ENCODE measurements at places on chromosomes 3 and 15. TPM values are rescaled to one million over a fixed set of nuclear protein-coding genes. Genes with fewer than 3 reads are reported as not detected.

PAK6 gene
- total RNA-seq: not detected

FETUB gene
- not detected for total RNA-seq

UPK1B gene
- total RNA-seq: 0.12 TPM

DNA sequence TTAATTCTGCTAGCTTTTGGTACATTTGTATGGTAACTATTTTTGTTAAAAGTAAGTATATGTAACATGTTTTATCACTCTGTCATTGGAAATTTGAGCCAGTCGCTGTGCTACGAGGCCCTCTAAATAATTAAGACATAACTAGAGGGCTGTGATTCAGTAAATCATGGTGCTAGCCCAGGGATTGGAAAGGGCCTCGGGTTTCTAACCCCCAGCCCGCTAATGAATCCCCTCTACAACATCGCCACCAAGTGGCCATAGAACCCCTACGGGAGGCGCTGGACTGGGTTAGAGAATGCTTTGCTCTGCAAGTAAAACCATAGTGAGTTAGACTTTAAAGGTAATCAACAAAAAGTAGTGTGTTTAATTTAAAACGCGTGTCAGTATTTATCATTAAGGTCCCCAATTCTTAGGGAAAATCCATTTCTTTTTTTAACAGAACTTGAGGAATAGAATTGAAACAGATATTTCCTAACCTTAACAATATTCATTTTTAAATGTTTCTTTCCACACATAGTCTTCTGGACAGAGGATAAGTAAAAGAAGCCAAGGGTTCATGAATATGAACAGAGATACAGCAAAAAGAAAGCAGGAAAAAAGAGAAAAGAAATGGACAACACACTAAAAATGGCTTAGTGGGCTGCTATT is 744.7 kb downstream of the EPHA3 start:
- H3K4me1 ChIP-seq: no peaks in the 10 kb centered on the region
- H3K4me3 ChIP-seq: no peak overlapping the region
- H3K36me3 ChIP-seq: no peaks in the 10 kb centered on the region
- H3K27me3 ChIP-seq: no peaks in the 10 kb centered on the region

DNA sequence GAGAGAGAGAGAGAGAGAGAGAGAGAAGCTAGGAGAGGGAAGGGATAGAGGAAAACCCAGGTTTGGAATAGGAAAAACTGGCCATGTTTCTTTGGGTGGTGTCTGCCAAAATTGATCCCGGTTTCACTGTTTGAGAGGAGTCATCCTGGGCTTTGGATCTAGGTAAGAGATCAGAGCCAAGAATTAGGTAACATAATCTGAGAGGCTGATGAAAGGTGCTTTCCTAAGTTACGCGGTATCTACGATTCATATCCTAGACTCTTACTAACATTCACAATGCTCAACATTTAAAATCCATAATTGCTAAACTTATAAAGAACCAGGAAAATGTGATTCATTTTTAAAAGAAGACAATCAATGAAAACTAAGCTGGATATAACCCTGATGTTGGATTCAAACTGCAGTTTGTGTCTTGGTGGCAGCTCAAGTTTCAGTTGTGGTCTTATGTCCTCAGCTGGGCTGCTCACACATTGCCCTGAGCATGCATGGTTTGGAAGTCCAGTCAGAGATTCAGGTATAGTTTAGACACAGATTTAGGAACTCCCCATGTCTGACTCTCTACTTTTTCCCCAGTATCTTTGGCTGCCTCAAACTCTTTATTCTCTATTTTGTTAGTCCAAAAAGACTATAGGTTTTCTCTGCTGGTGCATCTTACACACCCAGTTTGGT is 42.5 kb upstream of the FMN1 start:
- H3K27ac ChIP-seq: no peak overlapping the region
- H3K27me3 ChIP-seq: peaks cover 24% of the 10 kb centered on the region
- H3K4me1 ChIP-seq: peaks cover 13% of the 10 kb centered on the region

- DNase-seq: peak; percentile 40
- peak overlapping the region; percentile 82 for H3K27ac ChIP-seq
- peaks cover 33% of the 10 kb centered on the region for H3K36me3 ChIP-seq
- peaks cover 65% of the 10 kb centered on the region for H3K4me1 ChIP-seq
- H3K4me3 ChIP-seq: no peak overlapping the region
These were observed 103.8 kb upstream of the IL12A start for GRCh38 chr3:159884661-159885402.

- H3K4me1 ChIP-seq: peaks cover 36% of the 10 kb centered on the region
- no peak overlapping the region for H3K4me3 ChIP-seq
- no peak for DNase-seq
- no peak overlapping the region for H3K27ac ChIP-seq
- H3K27me3 ChIP-seq: peaks cover 5% of the 10 kb centered on the region
These were observed 12.7 kb downstream of the GATA2 start for GRCh38 chr3:128480278-128480677.

GRCh38 chr3:170033489-170033888 is 4.3 kb upstream of the GPR160 start:
- no peak overlapping the region for H3K27ac ChIP-seq
- no peaks in the 10 kb centered on the region for H3K36me3 ChIP-seq
- peaks cover 11% of the 10 kb centered on the region for H3K27me3 ChIP-seq
- H3K4me3 ChIP-seq: no peak overlapping the region

- peak within 1 kb of the TSS; percentile 45 for H3K27ac ChIP-seq
- peaks cover 23% of the 10 kb centered on the region for H3K27me3 ChIP-seq
- DNase-seq: peak; percentile 96
These were observed at the start of gene EPHB1 for GRCh38 chr3:134794950-134795745. EPHB1 (plus strand) TSS chr3:134795260.
